Fibroblast of upper back skin (primary cell): ENCODE measurements at places on chromosomes 12 and 14.
A peak's percentile ranks its signal among the peaks of the same experiment; 100 is the strongest.

- DNase-seq: no peak
These were observed 12.5 kb upstream of the GALNT6 start for GRCh38 chr12:51403681-51404136.

GRCh38 chr12:65821336-65821735 lies 2.9 kb upstream of the HMGA2 start:
- DNase-seq: no peak

DNA sequence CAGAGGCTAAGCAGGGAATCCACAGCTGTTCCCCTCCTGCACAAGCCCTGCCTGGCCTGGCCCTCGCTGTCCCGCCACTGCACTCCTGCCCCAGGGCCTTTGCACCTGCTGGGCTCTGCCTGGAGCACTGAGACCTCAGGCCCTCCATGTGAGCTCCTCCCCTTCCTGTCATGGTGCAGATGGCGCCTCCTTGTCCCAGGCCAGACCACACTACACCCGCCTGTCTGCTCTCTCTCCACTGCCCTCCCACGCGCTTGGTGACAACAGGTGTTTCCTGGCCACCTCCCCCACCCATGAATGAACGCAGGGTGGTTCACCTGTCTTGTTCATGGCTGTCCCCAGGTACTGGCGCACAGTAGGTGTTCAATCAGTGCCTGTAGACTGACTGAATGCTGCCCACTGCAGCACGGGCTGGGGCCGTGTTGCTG lies 82.9 kb downstream of the NCOR2 start:
- DNase-seq: no peak

DNA sequence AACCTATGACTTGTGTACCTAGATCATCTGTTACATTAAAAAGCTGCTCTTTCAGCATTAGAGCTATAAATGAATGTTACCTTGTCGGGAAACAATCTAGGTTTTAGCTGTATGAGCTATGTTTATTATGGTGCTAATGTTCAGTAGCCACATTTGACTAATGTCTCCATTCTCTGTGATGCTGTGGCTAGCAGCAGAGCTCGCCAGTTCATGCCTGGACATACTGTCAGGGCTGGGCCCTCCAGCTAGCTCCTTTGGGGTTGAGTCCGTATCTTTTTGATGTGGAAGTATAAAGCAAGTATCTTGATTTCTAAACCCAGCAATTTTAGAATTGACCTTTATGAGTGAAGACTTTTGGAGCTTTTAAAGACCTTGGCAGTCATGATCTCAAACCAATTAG lies 36.1 kb downstream of the USP44 start:
- no peak for DNase-seq

- peak; percentile 47 for DNase-seq
These were observed 400.9 kb downstream of the SNAPC1 start for GRCh38 chr14:62162998-62163589.

GRCh38 chr12:78181544-78182162 lies 351.0 kb downstream of the NAV3 start:
- peak; percentile 40 for DNase-seq

DNA sequence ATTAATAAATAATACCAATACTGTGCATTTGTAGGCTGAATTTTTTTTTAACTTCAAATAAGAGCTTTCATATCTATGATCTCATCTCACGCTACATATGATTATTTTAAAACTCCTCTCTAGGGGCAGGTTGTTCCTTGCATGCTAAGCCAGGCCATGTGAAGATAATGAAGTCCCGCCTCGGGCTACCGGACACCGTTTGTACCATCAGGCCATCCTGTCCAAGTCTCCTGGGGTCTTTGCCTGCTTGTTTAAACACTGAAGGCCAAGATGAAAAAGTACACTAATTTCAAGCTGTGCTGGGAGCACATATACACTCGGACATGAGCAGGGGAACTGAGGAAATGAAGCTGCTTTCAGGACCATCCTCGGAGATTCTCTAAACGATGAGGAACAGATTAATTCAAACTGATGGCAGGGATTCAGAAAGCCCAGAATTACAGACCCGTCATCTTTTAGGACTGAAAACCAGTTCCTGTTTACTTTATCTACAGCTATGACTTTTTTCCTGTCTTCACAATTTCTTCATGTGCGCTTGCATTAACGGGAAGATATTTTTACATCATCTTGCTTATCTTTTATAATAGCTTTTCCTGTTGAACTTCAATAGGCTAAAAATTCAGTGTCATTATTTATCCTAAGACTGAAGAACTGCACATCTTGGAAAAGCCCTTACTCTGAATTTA lies 6.3 kb upstream of the ABHD12B start:
- DNase-seq: no peak

GRCh38 chr14:99432485-99432884 lies 48.2 kb downstream of the SETD3 start:
- no peak for DNase-seq

GRCh38 chr12:50734409-50735263 lies 29.3 kb upstream of the ATF1 start:
- peak; percentile 38 for DNase-seq

DNA sequence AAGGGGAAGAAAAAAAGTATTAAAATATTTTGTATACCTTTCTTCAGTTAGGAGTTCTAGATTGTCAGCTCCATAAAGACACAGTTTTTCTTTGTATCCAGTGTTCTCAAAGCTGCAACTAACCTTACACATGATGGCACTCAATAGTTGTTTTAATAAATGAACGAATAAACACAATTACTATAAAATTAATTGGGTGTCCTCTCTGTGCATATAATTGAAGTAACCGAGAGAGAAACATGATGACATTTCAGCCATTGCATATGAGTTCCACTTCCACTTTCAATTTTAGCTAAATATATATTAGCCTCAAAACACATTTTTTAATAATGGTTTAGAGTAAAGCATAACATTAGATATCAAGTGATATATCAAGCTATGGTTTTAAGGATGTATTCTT lies 671.2 kb downstream of the LRFN5 start:
- DNase-seq: no peak

DNA sequence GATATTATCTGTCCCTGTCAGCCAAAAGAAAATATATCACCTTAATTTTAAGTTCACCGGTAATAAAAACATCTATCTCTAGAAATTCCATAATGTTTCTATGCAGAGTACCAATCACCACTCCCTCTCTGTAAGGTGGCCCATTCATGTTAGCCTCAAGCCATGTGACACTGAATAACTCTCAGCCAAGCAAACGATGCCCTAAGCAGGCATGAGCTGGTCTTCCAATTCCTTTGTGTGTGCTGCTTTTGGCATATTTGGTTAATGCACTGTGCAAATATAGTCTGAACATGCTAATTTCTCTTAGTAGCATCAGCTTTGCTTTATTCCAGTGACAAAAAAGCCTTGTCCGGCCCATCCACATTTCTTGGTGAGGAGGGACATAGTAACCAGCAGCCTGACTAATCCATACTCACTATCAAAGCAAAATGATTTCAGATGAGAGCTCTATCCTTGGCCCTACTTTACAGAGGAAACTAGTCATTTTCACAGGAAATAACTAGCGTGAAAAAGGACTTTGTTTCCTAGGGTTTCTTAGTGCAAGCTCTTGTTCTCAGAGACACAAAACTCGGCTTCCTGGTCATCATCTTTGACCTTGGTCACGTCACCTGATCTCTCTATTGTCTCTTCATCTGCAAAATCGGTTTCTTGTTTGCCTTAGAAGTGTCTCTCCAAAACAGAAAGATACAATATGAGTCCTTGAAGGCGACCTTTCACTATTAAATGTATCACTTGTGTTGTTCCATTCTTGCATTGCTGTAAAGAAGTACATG lies 59.2 kb upstream of the RTRAF start:
- DNase-seq: no peak

- DNase-seq: no peak
These were observed 74.0 kb downstream of the PCNX1 start for GRCh38 chr14:70981000-70981952.

DNA sequence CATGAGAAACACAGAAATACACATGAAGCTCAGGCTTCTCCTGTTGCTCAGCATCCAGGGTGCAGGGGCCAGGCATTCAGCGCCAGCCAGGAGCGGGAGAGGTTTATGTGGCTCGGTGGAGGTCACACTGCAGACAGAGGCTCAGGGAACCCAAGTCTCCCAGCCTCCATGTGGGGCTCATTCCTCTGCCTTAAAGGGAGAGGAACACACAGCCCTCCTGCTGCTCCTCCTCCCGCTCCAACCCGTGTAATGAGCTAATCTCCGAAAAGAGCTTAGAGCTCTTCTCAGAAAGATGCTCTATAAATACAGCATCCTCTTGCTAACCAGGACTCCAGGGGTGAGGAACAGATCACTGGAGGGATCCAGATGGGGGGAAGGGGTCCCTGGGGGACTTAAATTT lies 28.2 kb downstream of the FGF6 start:
- DNase-seq: no peak

- no peak for DNase-seq
These were observed 37.8 kb downstream of the PRPF40B start for GRCh38 chr12:49661191-49661590.
